ENCODE measurements at places on chromosomes 7 and 10.

DNA sequence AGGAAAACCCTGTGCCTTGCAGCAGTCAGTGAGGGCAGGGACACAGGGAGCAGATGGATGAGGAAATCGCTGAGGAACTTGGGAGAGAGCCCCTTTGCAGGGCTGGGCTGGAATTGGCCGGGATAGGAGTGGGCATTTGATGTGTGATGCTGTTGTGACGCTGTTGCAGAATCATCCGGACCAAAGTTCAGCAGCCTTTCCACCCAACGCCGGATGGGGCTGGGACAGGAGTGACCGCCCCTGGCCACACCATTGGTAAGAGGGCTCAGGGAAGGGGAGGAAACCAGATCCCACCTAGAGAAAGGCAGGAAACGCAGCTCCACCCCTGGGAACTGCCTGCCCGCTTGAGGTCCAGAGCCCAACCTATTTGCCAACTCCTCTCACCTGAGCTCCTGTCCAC is 33.9 kb downstream of the PAX2 start:
- DNase-seq, result no peak

- DNase-seq, result no peak
These were observed 95.1 kb upstream of the CAV2 start for GRCh38 chr7:116404389-116404788.

DNA sequence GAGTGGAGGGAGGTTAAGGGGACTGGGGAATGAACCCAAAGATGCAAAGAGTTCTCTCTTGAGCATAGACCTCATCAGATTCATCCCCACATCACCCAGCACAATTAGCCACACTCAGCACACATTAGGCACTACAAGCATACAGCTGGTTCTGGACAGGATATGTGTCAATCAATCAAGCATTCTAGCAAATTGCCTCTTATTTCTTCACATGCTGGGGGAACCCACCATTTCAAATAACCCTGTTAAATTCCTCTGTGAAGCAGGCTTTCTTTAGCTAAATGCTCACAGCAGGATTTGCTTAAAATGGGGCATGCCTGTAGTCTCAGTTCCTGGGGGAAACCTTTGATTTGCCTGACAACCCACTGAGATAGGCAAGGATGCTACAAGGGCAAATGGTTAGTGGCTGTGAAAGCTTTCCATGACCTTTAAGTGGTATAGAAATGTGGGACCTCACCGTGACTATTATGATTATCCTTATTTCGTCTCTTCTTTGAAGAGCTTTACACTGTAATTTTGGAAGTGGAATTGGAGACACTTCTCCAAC is 193.4 kb upstream of the ZMIZ1 start:
- no peak for DNase-seq

DNA sequence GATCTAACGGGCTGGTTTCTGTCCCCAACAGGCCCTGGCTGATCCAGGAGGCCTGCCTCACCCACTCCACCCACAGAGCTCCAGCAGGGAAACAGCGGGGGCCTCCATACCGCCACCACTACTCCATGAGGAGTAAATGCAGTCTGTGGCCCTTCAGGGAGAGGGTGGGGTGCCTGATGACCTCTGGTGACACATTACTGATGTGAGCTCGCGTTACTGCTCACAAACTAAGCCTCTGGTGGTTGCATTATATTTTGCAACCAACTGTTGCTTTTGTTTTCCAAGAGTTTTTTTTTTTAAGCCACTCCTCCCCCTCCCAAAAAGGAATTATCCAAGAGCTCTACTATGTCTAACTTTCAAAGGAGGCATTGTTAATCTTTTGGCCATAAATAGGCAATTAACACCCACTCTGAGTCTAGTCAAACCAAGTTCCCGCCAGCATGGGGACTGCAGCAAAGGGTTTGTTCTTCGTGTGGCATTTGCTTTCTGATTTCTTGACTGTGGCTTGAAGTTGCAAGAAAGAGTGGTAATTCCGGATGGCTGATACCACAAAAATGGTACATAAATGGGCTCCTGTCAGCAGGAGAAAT is 72.6 kb downstream of the FAM53B start:
- no peak for DNase-seq

DNA sequence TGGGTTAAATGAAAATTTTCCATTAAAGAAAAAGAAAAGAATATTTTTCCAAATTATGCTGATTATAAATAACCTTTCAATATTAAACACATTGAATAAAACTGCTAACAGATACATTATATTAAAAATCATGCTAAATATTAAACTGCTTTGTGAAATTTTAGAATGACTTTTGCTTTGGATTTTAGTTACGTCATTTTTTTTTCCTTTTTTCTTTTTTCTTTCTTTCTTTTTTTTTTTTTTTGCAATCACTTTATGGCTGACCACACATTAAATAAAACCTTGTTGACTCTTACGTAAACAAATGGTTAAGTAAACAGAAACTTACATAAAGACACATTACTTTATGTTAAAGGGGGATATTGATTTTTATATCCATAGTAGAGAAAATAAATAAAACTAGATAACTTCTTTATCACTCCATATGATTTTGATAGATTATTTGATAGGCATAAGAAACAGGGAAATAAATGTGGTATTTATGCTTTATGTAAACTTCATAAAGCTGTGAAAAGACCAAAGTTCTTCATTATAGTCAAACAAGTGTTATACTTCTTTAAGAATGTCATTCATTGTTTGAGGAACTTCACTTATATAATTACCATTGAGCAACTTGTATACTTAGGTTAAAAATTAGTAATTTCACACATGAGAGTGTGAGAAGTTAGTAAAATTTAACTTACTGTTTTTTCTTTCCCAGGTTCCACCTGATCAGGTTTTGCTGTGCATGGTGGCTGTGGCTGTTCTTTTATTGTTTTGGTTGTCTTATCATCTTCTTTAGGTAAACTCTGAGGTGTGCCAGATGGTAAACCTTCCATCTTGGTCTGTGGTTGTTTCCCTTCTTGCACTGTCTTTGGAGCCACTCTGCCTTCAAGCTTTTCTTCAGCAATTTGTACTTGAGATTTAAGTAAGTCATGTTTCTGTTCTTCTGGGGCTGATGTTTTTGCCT is 197.3 kb downstream of the PCLO start:
- DNase-seq, result no peak

DNA sequence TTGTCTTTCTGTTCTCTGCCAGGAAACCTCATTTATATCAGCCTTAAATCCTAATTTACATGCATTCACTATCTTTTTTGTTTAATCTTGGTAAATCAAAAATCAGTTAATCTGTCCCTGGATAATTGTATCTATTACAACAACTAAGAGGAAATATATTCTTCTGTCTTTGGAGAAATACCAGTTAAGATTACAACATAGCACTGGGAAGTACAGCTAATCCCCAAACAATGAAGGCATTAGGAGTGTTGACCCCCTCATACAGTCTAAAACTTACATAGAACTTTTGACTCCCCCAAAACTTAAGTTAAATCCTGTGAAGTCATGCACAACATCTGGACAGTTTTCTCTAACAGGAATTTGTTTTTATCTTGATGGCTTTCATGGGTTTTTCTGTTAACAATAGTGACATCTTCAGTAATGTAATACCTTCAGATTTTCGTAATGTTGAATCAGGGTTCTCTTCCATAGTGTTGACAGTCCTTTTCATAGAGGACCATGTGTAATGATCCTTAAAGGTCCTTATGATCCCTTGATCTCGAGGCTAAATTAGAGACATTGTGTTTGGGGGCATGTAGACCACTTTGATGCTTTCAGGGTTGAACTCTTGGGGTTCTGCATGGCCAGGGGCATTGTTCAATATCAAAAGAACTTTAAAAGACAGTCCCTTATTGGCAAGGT is 24.1 kb upstream of the ABCC2 start:
- DNase-seq, result no peak

DNA sequence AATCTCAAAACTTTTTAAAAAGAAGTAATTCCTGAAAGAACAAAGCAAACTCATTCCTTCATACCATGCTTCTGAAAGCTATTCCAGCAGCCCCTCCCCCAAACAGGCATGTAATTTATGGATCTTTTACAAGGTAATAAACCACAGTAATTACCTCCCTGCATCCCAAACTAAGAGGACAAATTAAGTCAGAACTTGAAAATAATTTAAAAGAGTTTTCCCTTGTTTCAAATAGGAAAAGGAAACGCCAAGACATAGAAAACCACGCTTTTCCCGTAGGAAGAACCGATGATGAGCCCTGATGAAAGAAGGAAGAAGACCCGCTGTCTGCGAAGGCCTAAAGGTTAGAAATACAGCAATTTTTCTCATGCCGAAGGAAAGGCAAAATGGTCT is 8.9 kb downstream of the HOXA4 start:
- DNase-seq, result no peak

- DNase-seq, result no peak
These were observed 2.1 kb downstream of the SLC4A2 start for GRCh38 chr7:151061213-151062110.

DNA sequence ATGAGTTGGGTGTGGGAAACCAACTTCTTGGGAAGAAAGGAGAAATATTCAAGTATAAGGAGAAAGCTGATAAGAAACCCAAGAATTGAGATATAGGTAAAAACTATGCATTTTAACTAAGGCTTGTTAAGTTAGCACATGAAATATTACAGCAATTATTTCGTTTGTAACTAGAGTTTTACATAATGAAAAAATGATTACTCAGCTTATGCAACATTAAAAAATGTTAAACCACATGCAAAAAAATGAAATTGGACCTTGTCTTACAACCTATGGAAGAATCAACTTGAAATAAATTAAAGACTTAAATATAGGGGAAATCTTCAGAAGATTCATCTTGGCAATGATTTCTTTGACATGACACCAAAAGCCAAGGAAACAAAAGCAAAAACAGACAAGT is 183.2 kb downstream of the CDCA7L start:
- DNase-seq, result no peak

GRCh38 chr10:74500816-74501215 is 325.6 kb upstream of the KAT6B start:
- no peak for DNase-seq

DNA sequence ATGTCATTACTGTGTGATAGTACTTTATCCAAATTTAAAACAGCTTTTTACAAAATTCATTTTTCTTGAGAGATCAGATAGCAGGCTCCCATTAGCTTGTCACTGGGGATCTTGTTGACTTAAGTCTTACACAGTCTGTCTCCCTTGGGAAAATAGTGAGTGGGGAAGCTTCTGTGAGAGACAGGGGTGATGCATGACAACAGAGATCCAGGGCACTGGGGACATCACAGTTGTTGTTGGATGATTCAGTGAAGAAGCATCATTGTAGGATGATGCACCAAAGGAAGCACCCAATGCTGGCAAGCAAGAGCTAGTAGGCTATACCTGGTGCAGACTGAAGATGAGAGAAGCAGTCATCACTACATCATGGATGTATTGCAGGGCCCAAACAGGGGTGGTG is 284.7 kb downstream of the HDAC9 start:
- DNase-seq, result no peak

DNA sequence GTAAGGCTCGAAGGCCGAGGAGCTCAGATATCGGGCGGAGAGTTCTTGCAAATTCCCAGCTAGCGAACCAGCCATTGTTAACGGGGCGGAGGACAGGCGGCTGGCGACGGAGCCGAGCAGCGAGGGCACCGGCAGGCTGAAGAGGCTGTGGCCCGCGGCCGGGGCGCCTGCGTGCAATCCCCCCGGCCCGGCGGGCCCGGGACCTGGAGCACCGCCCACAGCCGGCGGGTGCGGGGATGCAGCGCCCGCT is 4.1 kb downstream of the VAX1 start:
- no peak for DNase-seq

DNA sequence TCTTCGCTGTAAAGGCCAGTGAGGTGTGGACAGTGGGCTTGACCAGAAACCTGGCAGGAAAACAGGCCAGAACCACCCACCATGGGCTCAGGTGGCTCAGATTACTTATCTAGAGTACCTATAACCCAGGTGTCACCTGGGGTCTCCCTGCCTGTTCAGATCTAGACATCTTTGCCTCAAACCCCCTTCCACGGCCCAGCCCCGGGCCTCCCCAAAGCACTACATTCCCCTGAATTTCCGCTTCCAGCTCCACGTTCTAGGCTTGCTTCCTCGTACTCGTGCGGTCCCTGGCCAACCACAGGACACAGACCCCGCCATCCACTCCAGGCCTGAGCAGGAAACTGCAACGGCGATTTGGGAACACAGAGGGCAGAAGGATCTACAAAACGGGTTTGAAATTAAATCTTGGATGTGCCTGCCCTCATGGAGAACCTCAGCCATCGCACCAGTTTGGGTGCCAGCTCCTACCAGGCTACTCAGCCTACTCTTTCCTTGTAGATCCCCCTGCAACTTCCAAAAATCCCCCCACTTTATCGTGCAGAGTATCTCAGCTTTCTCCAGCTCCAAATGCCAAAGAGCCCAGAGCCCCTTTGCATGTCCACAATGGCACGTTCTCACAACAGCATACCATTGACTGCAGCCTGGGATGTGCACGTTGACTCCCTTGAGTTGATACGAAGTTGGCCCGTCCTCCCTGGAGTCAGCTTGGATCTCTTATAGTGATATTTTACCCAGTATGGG is 62.7 kb upstream of the CACUL1 start:
- DNase-seq, result no peak

GRCh38 chr7:106575138-106575823 is 85.7 kb downstream of the CCDC71L start:
- DNase-seq, result no peak

Data from SIG-M5 (cell line).